ENCODE measurements at places on chromosomes 16 and 17. TPM values are rescaled to one million over a fixed set of nuclear protein-coding genes. Genes with fewer than 3 reads are reported as not detected.

GRCh38 chr17:55889271-55889670, 138.4 kb downstream of the PCTP start:
- no peak for DNase-seq

Gene AGRP
- not detected for total RNA-seq

Gene ADGRG3
- total RNA-seq: not detected

Gene LPO
- total RNA-seq: not detected

DNA sequence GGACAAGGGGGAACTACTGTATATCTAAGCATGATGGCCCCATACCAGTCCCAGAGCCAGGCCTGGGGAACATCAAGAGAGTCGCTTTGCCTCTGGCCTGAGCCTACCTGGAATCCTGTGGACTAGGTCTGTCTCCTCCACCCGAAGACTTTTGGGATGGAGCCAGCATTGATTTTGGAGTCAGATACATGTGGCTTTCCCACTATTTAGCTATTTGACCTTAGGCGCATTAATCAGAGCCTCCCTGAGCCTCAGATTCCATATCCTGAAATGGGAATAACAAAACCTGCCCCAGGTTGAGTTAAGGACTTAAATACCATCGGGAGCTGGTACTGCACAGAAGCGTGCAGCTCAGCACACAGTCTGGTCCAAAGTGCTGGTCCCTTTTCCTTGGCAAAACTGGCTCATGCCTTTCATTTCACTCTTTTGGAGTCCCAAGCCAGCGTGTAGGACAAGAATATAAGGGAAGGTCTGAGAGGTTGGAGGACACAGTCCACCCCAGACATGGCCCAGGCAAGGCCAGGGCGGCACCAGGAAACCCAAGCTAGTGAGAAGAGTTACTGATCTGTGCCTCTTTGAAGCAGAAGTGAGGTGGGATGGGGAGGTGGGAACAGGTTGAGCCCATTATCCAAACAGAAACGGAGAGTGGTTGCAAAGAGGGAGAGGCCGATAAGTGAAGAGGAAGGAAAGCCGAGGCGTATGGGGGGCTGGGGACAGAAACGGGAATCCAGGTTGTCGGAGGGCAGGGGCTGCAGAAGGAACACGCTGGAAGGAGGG, 986 bp downstream of the FA2H start:
- no peak for DNase-seq
